ENCODE measurements at places on chromosomes 12 and 14.
A peak's percentile ranks its signal among the peaks of the same experiment; 100 is the strongest.

- no peak for DNase-seq
Observed at GRCh38 chr12:102755266-102755665, 161.8 kb downstream of the PAH start.

- no peak for DNase-seq
Observed at GRCh38 chr12:47194501-47194900, 114.7 kb upstream of the AMIGO2 start.

GRCh38 chr12:25311506-25311905 lies 60.8 kb upstream of the KRAS start:
- no peak for DNase-seq

GRCh38 chr12:61385771-61386170 lies 874.4 kb upstream of the USP15 start:
- no peak for DNase-seq

DNA sequence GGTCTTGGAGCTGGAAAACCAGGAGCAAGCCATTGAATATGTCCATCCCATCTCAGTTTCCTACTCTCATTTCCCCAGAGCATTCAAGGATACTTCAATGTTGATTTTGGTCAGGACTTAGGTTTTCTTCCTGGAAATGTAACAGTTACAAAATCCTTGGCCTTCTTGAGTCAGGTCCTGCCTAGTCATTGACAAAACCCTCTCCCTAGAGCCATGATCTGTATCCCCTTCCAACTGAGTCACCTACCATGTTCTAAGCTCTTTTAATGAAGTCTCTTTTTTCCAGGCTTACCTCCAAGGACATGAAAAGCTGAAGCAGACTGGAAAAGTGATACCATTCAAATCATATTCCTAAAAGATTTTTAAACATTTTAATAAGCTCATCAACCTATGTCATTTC lies 549.2 kb downstream of the GALC start:
- DNase-seq: no peak

- no peak for DNase-seq
Observed at GRCh38 chr12:22409377-22410164, 75.1 kb upstream of the ST8SIA1 start.

- peak; percentile 91 for DNase-seq
Observed at GRCh38 chr12:26298785-26299621, 103.6 kb downstream of the SSPN start.

DNA sequence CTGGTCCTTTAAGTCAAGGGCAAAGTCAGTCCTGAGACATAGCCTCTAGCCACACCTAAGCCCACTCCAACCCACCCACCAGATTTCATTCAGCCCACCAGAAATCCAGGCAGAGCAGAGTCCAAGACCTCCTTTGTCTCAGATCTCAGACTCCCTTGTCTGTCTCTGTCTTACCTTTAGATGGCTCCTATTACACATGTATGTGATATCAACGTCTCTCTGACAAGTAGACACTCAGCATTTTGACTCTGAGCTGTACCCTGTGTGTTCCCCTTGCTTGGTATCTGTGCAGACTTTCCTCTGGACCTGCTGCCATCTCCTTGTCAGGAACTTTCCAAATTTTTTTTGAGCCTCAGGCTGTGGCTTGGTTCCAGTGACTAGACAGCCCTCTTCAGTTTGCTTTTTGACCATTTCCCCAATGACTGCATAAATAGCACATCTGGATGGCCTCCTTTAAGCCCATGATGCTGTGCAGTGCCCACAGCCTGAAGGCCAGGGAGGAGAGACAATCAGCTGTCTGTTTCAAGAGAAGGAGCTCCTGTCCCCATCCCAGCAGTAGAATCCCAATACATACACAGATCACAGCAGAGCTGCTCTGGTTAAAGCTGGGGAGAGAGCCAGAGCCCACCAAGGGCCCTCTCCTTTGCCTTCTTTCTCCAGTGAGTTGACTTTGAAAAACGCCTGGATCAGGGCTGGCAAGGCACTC lies 7.0 kb downstream of the POU6F1 start:
- no peak for DNase-seq

GRCh38 chr12:65854629-65855028 lies 30.3 kb downstream of the HMGA2 start:
- DNase-seq: no peak

DNA sequence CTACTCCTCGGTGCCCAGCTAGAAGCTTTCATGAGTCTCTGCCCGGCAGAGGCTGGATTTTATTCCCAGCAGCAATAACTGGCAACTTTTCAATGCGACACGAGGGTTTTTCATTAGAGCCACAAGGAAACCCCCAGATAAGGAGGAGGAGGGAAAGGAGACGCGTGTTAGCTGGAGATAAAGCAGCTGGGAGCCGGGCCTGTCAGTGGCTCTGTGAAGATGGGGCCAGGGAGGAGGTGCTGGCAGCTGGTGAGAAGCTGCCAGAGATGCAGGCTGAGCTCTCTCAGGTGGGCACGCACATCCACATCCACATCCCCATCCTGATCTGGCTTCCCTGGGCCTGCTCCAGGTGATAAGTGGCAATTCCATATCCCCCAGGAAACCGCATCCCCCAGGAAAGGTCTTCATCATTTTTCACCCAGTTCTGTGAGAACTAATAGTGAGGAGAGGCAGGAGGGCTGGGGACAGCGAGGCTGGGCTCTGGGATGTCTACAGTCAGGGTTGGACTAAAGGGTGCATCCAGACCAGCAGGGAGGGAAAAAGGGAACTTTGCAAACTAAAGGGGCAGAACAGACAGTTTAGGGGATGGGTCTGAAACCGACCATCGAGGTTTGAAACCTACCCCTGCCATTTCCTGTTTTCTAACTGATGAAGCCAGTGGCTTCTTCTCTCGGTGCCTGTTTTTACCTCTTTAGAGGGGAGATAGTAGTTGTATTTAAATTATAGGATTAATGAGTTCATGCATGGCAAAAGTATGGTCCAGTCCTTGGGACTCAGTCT lies 413.2 kb downstream of the DPF3 start:
- DNase-seq: no peak

DNA sequence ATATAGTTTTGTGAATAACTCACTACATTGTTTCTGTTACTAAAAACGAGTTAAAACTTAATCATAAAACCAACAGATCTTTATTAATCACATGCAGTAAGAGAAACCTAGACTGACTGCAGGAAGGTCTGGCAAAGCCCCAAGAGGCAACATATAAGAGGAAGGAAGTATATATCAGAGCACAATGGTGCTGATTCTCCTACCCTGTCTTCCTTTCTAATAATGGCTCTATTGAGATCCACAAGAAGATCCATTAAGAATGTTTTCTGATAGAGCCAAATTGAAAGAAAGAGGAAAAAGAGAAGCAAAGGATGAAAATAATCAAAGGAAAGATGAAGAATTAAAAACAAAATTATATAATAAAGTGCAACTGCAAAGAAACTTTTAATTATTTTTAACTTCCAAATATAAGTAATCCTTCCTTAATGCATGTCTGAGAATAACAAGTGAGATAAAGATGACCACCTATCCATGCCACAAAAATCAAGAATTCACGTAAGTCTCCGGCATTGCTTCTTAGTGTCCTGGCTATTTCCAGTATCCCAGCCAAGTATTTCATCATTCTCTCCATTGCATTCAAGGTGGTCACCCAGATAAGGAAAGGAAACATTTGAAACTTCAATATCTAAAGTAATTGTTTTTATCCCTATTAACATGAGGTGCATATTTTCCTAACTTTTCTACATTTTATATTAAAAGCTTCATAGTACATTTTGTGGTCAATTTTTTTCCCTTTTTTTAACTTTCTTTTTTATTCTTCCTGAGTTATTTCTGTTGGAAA lies 62.2 kb downstream of the SOX5 start:
- no peak for DNase-seq

DNA sequence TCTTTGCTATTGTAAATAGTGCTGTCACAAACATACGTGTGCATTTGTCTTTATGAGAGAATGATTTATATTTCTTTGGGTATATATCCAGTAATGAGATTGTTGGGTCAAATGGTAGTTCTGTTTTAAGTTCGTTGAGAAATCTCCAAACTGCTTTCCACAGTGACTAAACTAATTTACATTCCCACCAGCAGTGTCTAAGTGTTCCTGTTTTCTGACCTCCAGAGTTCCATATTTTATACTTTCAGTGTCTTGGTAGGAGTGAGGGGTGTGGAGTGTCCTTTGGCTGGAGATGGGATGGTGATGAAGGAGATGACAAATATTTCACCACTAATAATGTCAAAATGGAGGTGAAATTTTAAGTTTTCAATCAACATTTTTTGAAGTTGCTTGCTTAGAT lies 86.4 kb downstream of the DACT1 start:
- DNase-seq: no peak

- no peak for DNase-seq
Observed at GRCh38 chr14:32744811-32745445, 193.8 kb upstream of the NPAS3 start.

GRCh38 chr12:2347844-2348481 lies 295.2 kb downstream of the CACNA1C start:
- no peak for DNase-seq

- no peak for DNase-seq
Observed at GRCh38 chr12:2124466-2125023, 71.8 kb downstream of the CACNA1C start.

- DNase-seq: no peak
Observed at GRCh38 chr12:2650261-2651067, 144.3 kb upstream of the FKBP4 start.

GRCh38 chr14:55062517-55063351 lies 11.3 kb downstream of the MAPK1IP1L start:
- DNase-seq: no peak

DNA sequence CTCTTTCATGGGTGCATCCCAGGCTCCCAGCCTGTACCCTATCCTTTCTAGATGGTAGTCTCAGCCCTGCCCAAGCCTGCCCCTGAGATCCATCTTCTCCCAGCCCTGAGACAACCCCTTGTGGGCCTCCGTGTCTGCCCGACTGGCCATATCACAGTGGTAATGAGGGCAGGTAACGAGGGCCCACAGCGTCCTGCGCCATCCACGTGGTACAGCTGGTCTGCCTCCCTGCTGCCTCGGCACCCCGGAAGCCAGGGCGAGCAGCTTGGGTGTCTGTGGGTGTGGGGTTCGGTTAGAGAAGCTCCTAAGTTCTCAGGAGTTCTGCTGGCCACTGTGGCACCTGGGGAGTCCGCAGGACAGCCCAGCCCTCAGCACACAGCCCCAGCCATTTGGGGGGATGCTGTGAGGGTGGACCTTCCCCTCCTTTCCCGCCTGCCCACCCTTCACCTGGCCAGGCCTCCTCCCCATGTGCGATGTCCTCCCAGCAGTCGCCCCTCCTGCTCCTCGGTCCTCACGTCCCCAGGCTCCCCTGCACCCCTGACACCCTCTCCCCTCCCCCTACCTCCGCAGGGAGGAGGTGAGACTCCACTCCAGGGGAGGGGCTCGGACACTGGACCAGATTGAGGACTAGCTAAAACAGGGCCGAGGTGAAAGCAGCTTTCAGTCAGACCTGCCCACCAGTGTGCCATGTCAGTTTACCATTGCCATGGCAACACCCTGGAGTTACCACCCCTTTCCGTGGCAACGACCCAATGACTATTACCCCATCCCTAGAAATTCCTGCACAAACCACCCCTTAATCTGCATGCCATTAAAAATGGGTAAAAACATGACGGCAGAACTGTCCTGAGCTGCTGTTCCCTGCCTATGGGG lies 69.0 kb downstream of the KIF26A start:
- no peak for DNase-seq

- DNase-seq: no peak
Observed at GRCh38 chr14:77390188-77390587, 13.0 kb downstream of the SAMD15 start.

DNA sequence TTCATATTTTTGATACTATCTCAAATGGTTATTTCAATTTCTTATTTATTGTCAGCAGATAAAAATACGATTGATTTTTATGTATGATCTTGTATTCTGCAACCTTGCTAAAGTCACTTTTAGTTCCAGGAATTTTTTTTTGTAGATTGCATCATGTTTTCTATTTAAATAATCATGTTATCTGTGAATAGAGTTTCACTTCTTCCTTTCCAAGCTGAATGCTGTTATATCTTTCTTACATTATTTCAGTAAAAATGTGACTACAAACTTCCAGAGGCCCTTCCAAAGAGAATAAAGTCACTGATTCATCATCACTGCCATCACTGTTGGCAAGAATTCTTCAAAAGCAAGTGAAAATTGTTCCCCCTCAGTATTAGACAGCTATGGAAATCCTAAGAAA lies 104.7 kb upstream of the RAP1B start:
- DNase-seq: peak; percentile 28

DNA sequence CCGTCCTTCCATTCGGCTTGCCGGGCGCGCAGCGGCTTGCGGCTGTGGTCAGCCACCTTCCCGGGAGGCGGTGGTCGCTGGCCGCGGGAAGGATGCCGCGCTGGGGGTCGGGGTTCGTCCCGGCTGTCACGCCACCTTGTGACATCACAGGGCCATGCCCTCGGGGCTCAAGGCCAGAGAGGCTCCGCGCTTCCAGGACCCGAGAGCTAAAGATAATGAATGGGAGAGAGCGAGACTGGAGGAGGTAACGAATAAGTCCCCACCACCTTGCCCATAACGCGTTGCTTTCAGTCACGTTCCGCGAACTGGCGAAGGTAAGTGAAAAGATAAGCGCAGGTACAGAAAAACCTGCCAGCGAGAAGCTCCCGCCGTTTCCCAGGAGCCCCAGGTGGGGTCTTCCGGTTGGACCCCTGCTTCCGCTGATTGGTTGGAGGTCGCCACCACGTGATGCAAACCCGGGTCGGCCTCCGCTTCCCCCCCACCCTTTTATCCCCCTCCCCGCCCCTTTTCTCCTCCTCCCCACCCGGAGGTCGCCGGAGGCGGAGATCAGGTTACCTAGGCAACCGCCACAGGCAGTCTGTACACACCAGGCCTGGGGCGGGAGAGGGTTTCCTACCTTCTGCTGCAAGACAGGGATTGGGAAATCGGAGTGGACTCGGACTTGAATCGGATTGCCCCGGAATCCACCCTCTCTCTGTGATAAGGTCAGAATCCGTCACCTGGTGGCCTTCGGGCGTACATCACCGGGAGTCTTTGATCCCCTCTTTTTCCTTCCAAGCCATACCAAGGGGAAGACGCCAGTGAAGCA lies at the start of gene LRRC9:
Gene LRRC9, plus strand, starts transcription at position 575 of the 808 bp plus-strand sequence.
- peak; percentile 9 for DNase-seq

GRCh38 chr14:92501891-92502351 lies 11.7 kb upstream of the RIN3 start:
- DNase-seq: no peak

Data from CD14-positive monocyte (primary cell).